ENCODE measurements at places on chromosomes 12 and 14. TPM values are rescaled to one million over a fixed set of nuclear protein-coding genes. Genes with fewer than 3 reads are reported as not detected.

GRCh38 chr12:76420222-76420621 lies 72.0 kb upstream of the BBS10 start:
- H3K36me3 ChIP-seq, result no peaks in the 10 kb centered on the region
- no peak overlapping the region for H3K4me3 ChIP-seq
- no peak for DNase-seq

DNA sequence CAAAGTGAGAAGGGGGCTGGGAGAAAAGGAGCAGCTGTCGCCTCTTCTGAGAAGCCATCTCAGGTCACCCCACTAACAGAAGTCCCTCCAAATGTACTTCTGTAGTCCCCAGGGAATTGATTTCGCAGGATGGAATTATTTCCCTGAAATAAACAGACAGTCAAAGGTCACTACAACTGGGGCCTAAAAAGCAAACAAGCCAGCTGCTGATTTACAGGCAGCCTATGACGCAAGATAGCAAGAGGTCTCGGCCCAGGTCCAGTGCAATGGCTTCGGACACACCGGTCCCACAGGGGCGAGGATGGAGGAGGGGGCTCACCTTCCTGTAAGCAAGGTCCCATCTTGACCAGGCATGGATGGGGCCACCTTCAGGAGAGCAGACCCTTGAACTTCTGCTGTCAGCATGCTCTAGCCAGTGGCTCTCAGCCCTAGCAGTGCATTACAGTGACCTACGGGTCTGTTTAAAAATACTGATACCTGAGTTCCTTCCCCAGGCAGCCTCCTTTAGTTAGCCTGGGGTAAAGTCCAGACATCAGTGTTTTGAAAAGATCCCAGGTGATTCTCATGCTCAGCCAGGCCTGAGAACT lies 18.1 kb downstream of the NUAK1 start:
- no peak overlapping the region for H3K4me3 ChIP-seq
- H3K4me1 ChIP-seq, result peaks cover 82% of the 10 kb centered on the region
- DNase-seq, result peak; percentile 56
- H3K27me3 ChIP-seq, result no peaks in the 10 kb centered on the region
- H3K36me3 ChIP-seq, result no peaks in the 10 kb centered on the region
- H3K27ac ChIP-seq, result peak overlapping the region; percentile 82

DNA sequence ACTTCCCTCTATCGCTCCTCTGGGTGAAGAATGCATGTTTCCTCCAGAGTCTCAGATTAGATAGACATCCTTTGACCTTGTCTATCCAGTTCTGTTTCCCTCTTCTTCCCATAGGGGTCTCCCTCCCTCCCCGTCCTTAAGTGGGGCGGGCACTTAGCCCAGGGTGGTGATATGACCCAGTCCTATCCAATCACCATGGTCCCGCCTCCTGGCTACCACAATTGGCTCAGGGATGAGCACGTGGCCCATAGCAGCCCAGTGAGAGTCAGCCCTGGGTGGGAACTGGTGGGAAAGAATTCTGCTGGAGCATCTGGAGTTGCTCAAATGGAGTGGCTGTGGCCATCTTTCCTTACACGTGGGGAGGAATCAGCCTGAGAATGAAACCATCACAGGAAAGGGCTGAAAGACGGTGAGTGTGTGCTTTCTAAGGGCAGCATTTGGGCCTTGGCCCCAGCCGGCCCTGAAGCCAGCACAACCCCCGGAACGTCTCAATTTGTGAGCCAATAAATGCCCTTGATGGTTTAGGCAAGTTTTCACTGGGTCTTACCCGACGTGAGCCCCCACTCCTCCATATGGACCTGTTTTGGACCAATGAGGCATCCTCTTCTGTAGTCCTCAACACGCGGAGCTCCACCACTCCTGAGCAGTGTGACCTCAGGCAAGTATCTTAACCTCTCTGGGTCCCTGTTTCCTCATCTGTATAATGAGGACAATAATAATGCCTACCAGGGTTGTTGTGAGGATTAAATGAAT lies 14.4 kb upstream of the MLXIP start:
- peak; percentile 88 for DNase-seq
- peaks cover 19% of the 10 kb centered on the region for H3K4me1 ChIP-seq
- H3K4me3 ChIP-seq, result peak overlapping the region; percentile 41

GRCh38 chr14:90642244-90642717 lies 173.9 kb downstream of the TTC7B start:
- H3K4me3 ChIP-seq, result no peak overlapping the region
- peaks cover 4% of the 10 kb centered on the region for H3K36me3 ChIP-seq
- DNase-seq, result no peak
- no peaks in the 10 kb centered on the region for H3K27me3 ChIP-seq
- peak overlapping the region; percentile 87 for H3K27ac ChIP-seq

DNA sequence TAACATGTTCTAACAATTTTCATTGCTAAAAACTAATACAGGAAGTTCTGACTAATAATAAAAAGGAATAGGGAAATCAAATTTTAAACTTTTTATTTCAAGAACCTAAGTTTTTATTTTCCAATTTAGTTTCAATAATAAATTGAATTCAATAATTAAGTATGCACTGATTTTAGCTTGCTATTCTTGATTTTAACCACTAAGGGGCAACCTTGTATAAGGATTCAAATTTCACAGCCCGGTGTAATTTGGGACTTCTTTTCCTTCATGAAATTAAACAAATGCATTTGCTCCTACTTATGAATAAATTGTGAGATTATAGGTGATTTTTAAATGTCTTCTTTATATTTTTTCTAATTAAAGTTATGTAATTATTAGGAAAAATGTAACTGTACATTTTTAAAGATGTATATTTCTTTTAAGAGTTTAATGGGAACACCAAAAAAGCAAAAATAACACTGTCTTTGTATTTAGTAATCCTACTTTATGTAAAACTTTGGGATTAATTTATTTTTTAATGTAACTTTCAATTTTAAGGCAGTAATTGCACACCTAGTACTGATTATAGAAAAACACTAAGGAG lies 241.4 kb upstream of the PDZRN4 start:
- no peak overlapping the region for H3K27ac ChIP-seq
- H3K4me3 ChIP-seq, result no peak overlapping the region
- DNase-seq, result no peak
- no peaks in the 10 kb centered on the region for H3K4me1 ChIP-seq
- no peaks in the 10 kb centered on the region for H3K36me3 ChIP-seq

GRCh38 chr12:60212159-60213000 lies 616.6 kb downstream of the SLC16A7 start:
- H3K27ac ChIP-seq, result no peak overlapping the region
- H3K36me3 ChIP-seq, result no peaks in the 10 kb centered on the region
- H3K4me3 ChIP-seq, result no peak overlapping the region
- no peaks in the 10 kb centered on the region for H3K27me3 ChIP-seq
- no peak for DNase-seq
- no peaks in the 10 kb centered on the region for H3K4me1 ChIP-seq

GRCh38 chr14:103386713-103387329 lies 1.6 kb downstream of the MARK3 start:
- H3K27ac ChIP-seq, result peak overlapping the region; percentile 99
- no peaks in the 10 kb centered on the region for H3K27me3 ChIP-seq
- peaks cover 29% of the 10 kb centered on the region for H3K4me1 ChIP-seq
- H3K36me3 ChIP-seq, result no peaks in the 10 kb centered on the region
- DNase-seq, result no peak
- H3K4me3 ChIP-seq, result peak overlapping the region; percentile 98

GRCh38 chr12:12323591-12323990 lies 26.5 kb downstream of the MANSC1 start:
- DNase-seq, result no peak
- H3K4me1 ChIP-seq, result no peaks in the 10 kb centered on the region
- H3K27ac ChIP-seq, result no peak overlapping the region
- H3K36me3 ChIP-seq, result no peaks in the 10 kb centered on the region
- no peak overlapping the region for H3K4me3 ChIP-seq
- no peaks in the 10 kb centered on the region for H3K27me3 ChIP-seq

GRCh38 chr14:47390831-47391504 lies 284.4 kb downstream of the MDGA2 start:
- no peaks in the 10 kb centered on the region for H3K27me3 ChIP-seq
- H3K4me3 ChIP-seq, result no peak overlapping the region
- DNase-seq, result no peak
- no peaks in the 10 kb centered on the region for H3K4me1 ChIP-seq
- H3K36me3 ChIP-seq, result no peaks in the 10 kb centered on the region
- H3K27ac ChIP-seq, result no peak overlapping the region

DNA sequence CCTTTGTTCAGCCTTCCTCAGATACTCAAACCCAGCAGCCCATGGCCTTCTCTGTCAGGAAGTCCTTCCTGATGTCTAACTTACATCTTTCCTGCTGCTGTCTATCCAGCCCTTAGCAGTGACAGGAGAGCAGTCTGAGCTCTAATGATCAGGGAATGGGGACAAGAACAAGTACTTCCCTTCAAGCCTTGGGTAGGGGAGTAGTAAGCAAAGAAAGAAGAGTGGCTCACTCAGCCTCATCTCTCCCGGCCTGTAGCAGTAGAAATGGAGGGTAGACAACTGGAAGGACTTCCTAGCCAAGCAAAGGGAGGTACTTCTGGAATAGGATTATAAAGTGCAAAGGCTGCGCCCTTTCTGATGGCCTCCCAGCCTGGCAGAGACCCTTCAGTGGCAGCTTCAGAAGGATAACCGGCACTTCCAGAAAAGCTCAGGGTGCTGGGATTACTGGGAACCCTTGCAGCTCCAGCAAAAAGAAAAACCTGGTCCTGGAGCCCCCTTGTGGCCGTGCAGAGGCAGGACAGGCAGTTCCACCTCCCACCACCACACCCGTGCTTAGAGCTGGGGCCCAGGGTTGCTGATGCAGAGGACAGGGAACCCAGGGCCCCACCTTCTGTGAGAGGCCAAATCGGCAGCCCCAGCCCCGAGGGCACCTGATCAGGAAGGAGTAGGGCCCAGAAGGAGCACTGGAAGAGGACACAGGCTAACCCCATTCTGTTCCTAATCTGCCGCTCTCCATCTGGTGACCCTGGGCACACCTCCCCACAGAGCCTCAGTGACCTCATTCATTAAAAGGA lies 12.4 kb upstream of the SMUG1 start:
- H3K27me3 ChIP-seq, result no peaks in the 10 kb centered on the region
- no peak overlapping the region for H3K27ac ChIP-seq
- DNase-seq, result peak; percentile 67
- H3K4me1 ChIP-seq, result peaks cover 18% of the 10 kb centered on the region
- no peaks in the 10 kb centered on the region for H3K36me3 ChIP-seq

- DNase-seq, result no peak
- H3K36me3 ChIP-seq, result peaks cover 41% of the 10 kb centered on the region
- H3K4me1 ChIP-seq, result peaks cover 42% of the 10 kb centered on the region
- no peaks in the 10 kb centered on the region for H3K27me3 ChIP-seq
Measured at GRCh38 chr14:24145690-24146452, 539 bp downstream of the PSME2 start.

- peaks cover 46% of the 10 kb centered on the region for H3K36me3 ChIP-seq
- H3K27ac ChIP-seq, result no peak overlapping the region
- H3K4me3 ChIP-seq, result no peak overlapping the region
Measured at GRCh38 chr14:75650253-75651058, 10.2 kb downstream of the ERG28 start.

DNA sequence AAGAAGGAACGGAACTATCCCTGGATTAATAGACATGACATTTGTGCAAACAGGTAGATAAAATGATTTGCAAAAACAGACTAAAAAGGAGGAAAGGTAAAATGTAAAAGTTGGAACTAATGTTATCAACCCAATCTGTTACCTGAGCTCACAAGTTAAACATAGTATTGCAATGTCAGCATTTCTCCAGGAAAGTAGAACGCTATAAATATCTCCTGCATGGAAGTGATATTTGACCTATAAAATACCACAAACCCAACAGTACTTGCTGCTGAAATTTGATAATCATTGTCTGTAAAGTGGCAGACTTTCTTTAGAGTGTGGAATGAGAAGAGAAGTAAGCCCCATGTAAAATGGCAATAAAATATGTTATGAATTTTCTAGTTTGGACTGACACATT lies 1435.7 kb downstream of the LRFN5 start:
- DNase-seq, result no peak
- H3K27ac ChIP-seq, result peak overlapping the region; percentile 57
- no peaks in the 10 kb centered on the region for H3K27me3 ChIP-seq
- H3K4me1 ChIP-seq, result peaks cover 8% of the 10 kb centered on the region

Gene SLC24A4
- 0.34 TPM for total RNA-seq

Gene TMEM132D
- total RNA-seq, result not detected

Gene PMCH
- total RNA-seq, result not detected

Gene KRT79
- total RNA-seq, result not detected

Gene VDR
- total RNA-seq, result 3.7 TPM

Gene ADAM21
- 0.26 TPM for total RNA-seq

Gene TRMT61A
- 7.6 TPM for total RNA-seq

Gene IQSEC3
- 1.8 TPM for total RNA-seq

Gene PSMC6
- total RNA-seq, result 106 TPM
